ENCODE measurements at places on chromosomes 5 and 9.

- DNase-seq, result peak; percentile 52
Measured at GRCh38 chr9:121299467-121300282, 31.7 kb downstream of the GSN start.

- DNase-seq, result peak; percentile 25
Measured at GRCh38 chr5:1488882-1489680, 34.7 kb downstream of the LPCAT1 start.

GRCh38 chr9:127347831-127348776 is 48.9 kb upstream of the SLC2A8 start:
- DNase-seq, result peak; percentile 32

- no peak for DNase-seq
Measured at GRCh38 chr9:107639426-107639825, 149.9 kb upstream of the KLF4 start.

DNA sequence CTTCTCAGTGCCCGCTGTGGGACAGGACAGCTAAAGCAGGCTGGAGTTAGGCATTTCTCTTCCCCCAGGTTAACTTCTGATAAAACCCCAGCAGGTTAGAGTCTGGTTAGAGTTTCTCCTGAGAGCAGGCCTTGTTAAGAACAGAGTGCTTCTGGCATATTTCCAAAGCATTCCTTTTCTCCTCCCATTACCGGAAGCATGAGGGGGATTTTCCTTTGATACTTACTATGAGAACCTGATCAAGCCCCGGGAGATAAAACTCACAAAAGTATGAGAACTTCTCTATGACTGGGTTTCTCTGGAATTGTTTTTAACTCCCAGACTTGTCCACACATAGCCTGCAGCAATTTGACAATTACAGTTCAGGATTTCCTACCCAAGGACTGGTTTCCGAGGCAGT is 77.4 kb upstream of the MAST4 start:
- DNase-seq, result peak; percentile 67

- peak; percentile 42 for DNase-seq
Measured at GRCh38 chr9:31799953-31800609, 584.4 kb upstream of the ACO1 start.

- no peak for DNase-seq
Measured at GRCh38 chr9:93326056-93326455, 125.4 kb upstream of the FAM120A start.

- no peak for DNase-seq
Measured at GRCh38 chr5:10324518-10325370, 17.0 kb upstream of the CMBL start.

GRCh38 chr9:78292026-78292425 is 4.9 kb upstream of the PSAT1 start:
- DNase-seq, result no peak

DNA sequence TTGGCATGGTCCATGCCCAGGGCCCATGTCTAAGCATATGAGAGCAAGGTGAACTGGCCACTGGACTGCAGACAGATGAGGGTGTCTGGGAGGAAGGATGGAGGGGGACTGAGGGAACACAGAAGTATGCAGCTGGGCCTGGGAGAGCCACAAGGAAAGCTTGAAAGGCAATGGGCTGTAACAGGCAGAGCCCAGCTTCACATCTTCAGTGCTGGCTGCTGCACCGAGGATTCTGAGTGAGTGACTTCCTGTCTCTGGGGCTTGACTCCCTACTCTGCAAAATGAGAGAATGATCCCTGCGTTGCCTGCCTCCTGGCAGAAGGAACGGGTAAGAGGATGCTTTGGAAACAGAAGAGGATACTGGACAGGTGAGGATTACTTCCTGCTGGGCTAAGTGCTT is 29.0 kb downstream of the COL15A1 start:
- no peak for DNase-seq

GRCh38 chr9:133932633-133933032 is 59.5 kb downstream of the VAV2 start:
- DNase-seq, result no peak

DNA sequence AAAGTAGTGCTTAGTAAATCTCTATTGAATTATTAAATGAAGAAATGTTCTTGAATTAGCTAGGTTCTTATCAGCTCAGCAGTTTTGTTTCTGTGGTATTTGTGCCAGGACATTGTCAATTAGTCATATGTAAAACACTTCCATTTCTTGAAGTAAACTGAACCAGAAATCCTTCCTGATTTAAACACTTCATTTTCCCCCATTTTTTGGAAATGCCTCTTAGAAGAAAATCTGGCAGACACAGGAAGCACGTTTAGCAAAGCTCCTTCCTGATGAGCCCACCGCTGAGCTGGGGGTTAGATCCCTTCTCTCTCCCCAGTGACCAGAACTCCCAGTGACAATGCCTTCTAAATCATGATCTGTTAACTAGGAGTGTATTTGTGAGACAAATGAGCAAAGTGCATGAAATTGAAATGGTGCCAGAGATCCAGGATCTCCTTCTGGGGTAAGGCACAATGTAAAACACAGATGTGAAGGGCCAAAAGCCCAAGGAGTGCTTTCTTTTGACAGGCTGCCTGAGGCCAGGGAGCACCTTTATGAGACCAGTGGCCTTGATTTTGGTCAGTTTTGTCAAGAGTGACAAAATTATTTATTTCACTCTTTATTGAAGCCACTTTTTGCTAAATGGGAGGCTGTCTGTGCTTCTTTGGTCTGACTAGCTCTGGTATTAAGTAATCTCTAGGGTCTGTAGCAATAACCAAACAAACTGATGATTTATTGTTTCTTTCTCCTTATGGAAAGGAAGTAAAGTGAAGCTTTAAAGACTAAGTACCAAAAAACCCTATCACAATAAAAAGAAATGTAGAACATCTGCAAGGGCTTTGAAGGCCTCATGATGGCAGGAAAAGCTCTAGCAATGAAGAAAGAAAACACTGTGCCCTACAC is 25.5 kb upstream of the RUSC2 start:
- DNase-seq, result peak; percentile 78

All from lung (tissue), 17 donors.